ENCODE measurements at places on chromosomes 3 and 15.
A peak's percentile ranks its signal among the peaks of the same experiment; 100 is the strongest.

DNA sequence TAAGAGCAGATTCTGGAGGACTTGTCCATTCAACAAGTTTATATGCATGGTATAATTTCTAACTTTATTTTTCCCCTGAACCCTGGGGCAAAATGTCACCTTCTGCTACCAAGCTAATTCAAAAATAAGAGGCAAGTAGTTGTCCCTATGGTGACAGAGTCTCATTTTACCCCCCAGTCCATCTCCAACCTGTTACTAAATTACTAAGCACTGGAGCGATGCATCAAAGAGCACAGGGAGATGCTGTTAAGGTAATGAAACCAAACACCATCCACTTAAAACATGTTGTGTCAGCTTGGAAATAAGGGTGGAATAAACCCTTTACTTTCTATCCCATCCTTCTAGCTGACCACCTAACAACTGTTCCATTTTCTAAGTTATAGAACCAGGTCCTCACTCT is 417.4 kb upstream of the ATP11B start:
- DNase-seq: no peak

GRCh38 chr15:96296264-96296663 is 34.2 kb upstream of the NR2F2 start:
- no peak for DNase-seq

DNA sequence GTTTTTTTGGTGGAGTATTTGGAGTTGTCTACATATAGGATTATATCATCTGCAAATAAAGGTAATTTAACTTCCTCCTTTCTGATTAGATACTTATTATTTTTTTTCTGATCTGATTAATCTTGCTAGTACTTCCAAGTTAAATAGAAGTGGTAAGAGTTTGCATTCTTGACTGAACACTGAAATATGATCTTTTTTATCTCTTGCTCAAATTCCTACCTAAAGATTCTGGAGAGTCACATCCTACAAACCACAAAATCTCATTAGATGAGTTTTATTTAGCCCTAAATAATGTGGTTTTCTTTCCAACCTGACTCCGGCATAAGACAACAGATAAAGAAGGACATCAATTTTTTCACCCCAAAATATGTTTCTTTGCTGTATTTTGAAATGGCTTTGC is 977.9 kb upstream of the GBE1 start:
- no peak for DNase-seq

GRCh38 chr15:97316362-97316761 is 644.1 kb upstream of the ARRDC4 start:
- peak; percentile 55 for DNase-seq

All from DMS153 (cell line).